Liver (tissue), 10 donors: ENCODE measurements at places on chromosomes 7 and 10.

DNA sequence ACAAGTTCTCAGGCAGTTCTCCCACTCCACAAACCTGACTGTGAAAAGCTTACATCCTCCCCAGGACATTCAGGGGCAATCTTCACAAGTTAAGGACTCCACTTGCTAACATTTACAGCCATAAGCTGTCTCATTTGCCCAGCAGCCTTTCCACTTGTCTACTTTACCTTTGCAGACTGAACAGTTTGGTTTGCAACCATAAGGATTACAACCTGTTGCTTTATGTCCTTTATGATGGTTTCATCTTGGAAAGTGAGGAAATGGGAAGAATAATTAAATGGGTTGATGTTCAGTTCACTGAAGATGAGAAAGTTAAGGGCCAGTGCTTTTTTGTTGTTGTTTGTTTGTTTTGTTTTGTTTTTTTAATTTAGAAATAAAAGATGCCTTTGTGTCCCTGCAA is 92.4 kb downstream of the FAM204A start:
- no peaks in the 10 kb centered on the region for H3K36me3 ChIP-seq
- H3K4me3 ChIP-seq, result no peak overlapping the region
- H3K27ac ChIP-seq, result no peak overlapping the region
- no peaks in the 10 kb centered on the region for H3K4me1 ChIP-seq

GRCh38 chr10:126598009-126598408 is 72.5 kb downstream of the C10orf90 start:
- H3K27ac ChIP-seq, result no peak overlapping the region
- no peaks in the 10 kb centered on the region for H3K4me1 ChIP-seq
- peak; percentile 50 for DNase-seq
- H3K36me3 ChIP-seq, result no peaks in the 10 kb centered on the region
- H3K27me3 ChIP-seq, result no peaks in the 10 kb centered on the region

DNA sequence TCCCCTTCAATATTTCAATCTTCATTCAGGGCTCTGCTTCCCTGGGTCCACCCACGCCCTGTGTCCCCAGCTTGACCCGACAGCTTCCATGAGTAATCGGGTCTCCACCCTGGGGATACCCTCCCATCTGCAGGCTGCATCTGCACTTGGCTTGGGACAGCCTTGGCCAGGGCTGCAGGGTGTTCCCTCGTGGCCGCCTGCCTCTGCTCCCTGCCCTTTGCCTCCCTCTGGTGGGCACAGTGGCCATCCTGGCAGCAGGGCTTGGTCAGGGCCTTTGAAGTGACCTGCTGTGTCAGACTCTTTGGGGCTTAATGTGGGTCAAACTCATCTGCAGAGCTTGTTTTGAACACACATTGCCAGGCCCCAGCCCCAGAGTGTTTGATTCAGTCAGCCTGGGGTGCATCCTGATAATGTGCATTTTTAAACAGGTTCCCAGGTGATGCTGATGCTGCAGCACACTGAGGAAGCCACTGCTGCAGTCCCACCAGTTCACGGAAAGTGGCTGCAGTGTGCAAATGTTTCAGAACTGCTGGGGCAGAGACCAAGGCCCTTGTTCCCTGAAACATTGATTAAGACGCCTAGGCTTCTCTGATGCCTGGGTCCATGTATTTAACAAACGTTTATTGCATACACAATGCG is 80.7 kb upstream of the SEC61G start:
- H3K4me1 ChIP-seq, result peaks cover 14% of the 10 kb centered on the region
- no peak overlapping the region for H3K4me3 ChIP-seq
- H3K27ac ChIP-seq, result no peak overlapping the region
- H3K27me3 ChIP-seq, result no peaks in the 10 kb centered on the region
- peak; percentile 45 for DNase-seq

DNA sequence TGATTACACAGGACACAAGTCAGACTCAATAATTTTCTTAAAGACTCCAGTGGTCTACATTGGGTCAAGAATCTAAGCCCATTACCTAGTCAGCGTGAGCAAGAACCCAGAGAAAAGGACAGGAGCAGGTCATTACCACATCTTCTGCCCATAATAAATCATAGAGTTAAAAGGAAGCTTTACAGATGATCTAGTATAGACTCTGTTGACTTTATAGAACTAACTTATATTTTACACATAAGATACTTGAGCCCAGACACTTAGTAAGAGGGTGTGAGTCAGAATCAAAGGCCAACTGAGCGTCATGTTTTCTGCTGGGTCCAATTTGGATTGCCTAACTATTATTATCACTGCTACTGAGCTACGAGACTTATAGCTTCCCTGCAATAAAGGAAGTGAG is 206.1 kb upstream of the NPSR1 start:
- no peaks in the 10 kb centered on the region for H3K4me1 ChIP-seq
- no peaks in the 10 kb centered on the region for H3K27me3 ChIP-seq
- H3K4me3 ChIP-seq, result no peak overlapping the region
- no peaks in the 10 kb centered on the region for H3K36me3 ChIP-seq

DNA sequence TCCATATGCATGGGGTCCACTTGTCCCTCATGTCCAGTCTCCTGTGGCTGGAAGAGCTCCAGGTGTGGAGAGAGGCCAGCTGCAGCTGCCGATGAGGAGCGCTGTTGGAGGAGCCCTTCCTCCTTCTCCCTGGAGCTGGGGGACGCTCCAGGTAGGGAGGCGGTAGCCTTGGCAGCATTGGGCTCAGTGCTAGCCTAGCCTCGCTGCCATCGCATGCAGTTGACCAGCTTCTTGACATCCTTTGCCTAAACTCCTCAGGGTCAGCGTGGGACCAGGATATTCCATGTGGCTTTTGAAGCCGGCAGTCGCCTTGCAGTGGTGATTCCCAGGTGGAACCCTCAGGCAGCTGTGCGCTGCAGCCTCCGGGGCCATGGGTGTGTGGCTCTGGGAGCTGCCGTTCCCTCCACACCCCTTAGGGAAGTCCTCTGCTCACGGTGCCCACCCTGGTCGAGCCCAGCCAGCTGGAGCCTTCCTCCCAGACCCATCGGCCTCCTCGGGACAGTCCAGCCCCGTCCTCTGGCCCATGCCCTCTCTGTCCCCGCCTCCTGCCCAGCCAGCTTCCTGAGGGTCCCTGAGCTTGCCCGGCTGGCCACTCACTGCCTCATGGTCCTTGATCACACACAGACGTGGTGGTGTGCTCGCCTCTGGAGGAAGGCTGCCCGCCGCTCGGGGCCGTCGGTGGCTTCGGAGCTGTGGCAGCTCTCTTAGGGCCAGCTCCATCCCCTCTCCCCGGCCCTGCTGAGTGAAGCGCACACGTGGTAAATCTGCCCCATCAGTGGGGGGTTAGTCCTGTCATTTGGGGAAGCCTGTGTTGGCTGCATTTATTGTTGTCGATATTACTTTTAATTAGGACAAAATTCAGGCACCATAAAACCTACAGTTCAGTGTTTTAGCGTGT is 21.2 kb downstream of the INPP5A start:
- no peaks in the 10 kb centered on the region for H3K27me3 ChIP-seq
- no peak overlapping the region for H3K4me3 ChIP-seq
- H3K27ac ChIP-seq, result no peak overlapping the region

- H3K36me3 ChIP-seq, result peaks cover 13% of the 10 kb centered on the region
- DNase-seq, result no peak
- H3K4me3 ChIP-seq, result no peak overlapping the region
- no peaks in the 10 kb centered on the region for H3K27me3 ChIP-seq
Observed at GRCh38 chr7:100679129-100679926, 5.8 kb downstream of the GNB2 start.

DNA sequence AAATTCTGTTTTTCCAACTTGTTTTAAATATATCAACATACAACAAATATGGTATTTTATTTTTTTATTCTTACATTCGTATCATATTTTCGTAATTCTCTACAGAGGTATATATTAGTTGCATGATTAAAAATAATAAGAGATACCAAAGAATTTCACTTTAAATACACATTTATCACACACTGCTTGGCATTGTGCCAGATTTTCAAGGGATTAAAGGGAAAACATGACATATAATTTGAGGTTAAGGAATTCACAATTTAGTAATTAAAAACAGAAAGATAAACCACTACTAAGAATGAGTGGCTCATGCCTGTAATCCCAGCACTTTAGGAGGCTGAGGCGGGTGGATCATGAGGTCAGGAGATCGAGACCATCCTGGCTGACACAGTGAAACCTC is 484.7 kb upstream of the SORCS1 start:
- no peak overlapping the region for H3K4me3 ChIP-seq
- H3K36me3 ChIP-seq, result no peaks in the 10 kb centered on the region
- H3K4me1 ChIP-seq, result peaks cover 3% of the 10 kb centered on the region
- DNase-seq, result no peak
- no peak overlapping the region for H3K27ac ChIP-seq

DNA sequence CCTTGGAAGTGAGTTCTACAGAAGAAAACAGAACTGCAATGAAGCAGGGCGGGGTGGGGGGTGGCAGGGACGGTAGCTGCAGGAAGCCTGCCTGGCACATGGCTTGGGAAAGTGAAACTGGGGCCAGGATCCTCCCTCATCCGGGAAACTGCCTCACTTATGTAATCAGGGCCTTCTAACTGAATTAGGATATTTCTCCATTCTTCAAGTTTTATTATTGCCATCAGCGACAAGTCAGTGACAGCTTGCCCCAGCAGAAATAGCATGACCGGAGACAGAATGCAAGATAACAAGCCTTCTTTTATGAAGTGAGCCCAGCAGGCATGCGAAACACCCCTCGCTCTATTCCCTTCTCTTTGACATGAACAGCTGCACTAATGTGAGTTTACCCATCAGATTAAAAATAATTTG is 77.5 kb upstream of the CACUL1 start:
- H3K27me3 ChIP-seq, result no peaks in the 10 kb centered on the region
- H3K4me1 ChIP-seq, result no peaks in the 10 kb centered on the region
- no peak overlapping the region for H3K4me3 ChIP-seq
- no peak overlapping the region for H3K27ac ChIP-seq

DNA sequence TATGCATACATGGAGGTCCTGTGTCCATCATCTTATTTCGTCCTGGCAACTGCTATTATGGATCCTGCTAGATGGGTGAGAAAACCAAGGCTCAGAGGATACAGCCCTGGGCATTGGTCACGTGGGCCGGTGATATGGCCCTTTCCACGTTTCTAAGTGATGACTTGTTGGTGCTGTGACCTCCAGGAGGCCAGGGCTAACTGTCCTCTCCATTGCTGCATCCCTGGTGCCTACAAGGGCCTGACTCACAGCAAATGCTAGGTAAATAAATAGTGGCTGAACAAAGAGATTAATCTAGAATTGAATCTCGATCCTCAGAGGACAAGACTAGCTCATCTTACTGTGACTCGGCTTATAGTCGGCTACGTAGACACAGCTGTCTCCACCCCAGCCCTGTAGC is 78.6 kb downstream of the FAM53B start:
- no peak overlapping the region for H3K27ac ChIP-seq
- H3K4me3 ChIP-seq, result no peak overlapping the region
- H3K27me3 ChIP-seq, result no peaks in the 10 kb centered on the region
- no peaks in the 10 kb centered on the region for H3K36me3 ChIP-seq
- H3K4me1 ChIP-seq, result no peaks in the 10 kb centered on the region

DNA sequence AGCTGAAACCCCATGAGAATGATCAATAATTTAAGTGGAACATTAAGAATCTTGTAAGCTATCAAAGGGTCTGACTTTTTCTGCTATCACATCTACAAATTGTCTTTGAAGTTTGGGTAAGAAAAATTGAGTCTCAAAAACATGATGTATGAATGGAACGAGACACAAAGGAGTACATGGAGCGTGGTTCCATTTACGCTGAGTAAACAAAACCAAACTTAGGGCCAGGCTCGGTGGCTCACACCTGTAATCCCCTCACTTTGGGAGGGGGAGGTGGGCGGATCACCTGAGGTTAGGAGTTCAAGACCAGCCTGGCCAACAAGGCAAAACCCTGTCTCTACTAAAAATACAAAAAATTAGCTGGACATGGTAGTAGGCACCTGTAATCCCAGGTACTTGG is 24.3 kb downstream of the SMC3 start:
- peaks cover 36% of the 10 kb centered on the region for H3K36me3 ChIP-seq
- no peak overlapping the region for H3K4me3 ChIP-seq
- no peaks in the 10 kb centered on the region for H3K4me1 ChIP-seq
- no peak overlapping the region for H3K27ac ChIP-seq
- no peak for DNase-seq
- H3K27me3 ChIP-seq, result no peaks in the 10 kb centered on the region

- no peaks in the 10 kb centered on the region for H3K4me1 ChIP-seq
- no peak for DNase-seq
- no peaks in the 10 kb centered on the region for H3K27me3 ChIP-seq
- no peak overlapping the region for H3K27ac ChIP-seq
- peaks cover 13% of the 10 kb centered on the region for H3K36me3 ChIP-seq
Observed at GRCh38 chr7:111903797-111904196, 302.4 kb downstream of the DOCK4 start.

DNA sequence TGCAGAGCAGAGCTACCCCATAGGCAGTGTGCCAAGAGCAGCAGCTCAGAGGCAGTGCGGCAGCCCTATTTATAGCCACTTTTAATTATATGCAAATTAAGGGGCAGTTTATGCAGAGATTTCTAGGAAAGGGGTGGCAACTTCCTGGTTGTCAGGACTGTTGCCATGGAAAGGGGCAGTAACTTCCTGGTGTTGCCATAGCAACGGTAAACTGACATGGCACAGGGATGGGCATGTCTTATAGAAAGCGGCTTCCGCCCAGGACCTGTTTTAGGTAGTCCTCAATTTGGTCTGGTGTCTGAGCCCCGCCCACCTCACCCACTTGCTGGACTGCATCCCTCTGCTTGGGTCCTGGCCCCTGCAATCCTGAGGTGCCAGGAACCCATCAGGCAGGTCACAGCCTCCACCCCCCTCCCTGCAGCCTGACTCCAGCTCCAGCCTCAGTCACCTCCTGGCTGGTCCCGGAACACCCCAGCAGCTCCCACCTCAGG is 115.8 kb downstream of the TMEM130 start:
- no peak overlapping the region for H3K4me3 ChIP-seq
- no peaks in the 10 kb centered on the region for H3K27me3 ChIP-seq
- no peak overlapping the region for H3K27ac ChIP-seq
- no peak for DNase-seq
- no peaks in the 10 kb centered on the region for H3K36me3 ChIP-seq

DNA sequence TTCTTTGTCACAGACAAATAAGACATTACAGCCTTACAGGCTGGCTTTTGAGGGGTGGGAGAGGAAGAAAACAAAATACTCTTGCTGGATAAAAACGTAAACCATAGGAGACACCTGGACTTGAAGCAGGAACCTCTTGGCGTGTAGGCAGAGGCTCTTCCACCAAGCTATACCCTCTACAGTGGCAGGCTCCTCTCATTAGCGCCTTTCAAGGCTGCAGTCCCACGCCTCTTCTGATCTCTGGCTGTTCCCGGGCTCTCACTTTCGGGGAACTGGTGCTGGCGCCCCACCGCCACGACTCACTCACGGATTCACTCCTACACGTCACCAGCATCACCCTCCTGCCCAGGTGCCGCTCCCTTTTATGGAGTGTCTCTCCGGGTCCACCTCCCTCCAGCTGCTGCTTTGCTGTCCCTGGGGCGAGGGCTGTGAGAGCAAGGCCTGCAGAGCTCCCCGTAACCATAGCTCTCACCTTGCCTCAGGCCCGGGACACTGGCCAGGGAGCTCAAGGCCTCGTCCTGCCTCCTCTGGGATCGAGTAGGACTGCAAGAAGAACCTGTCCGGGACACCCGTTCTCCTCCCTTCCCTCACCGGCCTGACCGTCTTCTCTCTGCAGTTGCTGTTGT is 62.6 kb downstream of the ZNF777 start:
- H3K4me3 ChIP-seq, result no peak overlapping the region
- DNase-seq, result no peak
- no peak overlapping the region for H3K27ac ChIP-seq
- H3K36me3 ChIP-seq, result no peaks in the 10 kb centered on the region
